DND-41 (cell line): ENCODE measurements at places on chromosomes 2 and 18.

DNA sequence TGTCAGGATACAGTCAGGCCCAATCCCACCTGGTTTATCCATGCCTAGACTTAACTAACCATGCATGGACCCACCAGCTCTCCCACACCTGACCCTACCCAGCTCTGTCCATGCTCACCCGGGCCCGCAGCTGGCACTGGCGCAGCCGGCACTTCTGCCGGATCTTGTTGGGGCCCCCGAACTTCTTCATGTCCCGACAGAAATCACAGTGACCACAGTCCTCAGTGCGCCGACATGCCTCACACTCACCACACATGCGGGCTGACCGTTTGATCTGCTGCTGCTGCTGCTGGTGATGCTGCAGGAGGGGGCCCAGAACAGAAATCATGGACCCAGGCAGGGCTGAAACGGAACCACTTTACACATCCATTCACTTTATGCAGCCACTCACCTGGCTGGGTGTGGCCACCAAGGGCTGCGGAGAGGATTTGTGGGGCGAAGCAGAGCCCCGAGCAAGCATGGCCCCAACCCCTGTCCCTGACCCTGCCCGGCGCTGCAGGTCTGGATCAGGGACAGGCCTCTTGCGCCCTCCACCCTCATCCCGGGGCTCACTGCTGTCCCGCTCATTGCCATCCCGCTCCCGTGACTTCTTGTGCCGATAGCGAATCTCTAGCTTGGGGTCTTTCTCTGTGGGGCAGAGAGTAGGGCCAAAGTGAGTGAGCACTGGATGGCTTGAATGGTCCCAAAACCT, 1.7 kb downstream of the CXXC1 start:
- H3K27ac ChIP-seq, result peak overlapping the region; percentile 84; the same call in 1 of the 2 replicates
- H3K4me1 ChIP-seq, result peaks cover 36% of the 10 kb centered on the region
- H3K4me3 ChIP-seq, result no peak overlapping the region
- H3K27me3 ChIP-seq, result no peaks in the 10 kb centered on the region

GRCh38 chr18:22847867-22848451, 85.2 kb upstream of the RBBP8 start:
- H3K27ac ChIP-seq, result no peak overlapping the region
- DNase-seq, result no peak
- H3K4me1 ChIP-seq, result no peaks in the 10 kb centered on the region
- peaks cover 7% of the 10 kb centered on the region for H3K27me3 ChIP-seq

GRCh38 chr2:224948005-224948404, 94.3 kb downstream of the DOCK10 start:
- H3K4me3 ChIP-seq, result no peak overlapping the region
- H3K27me3 ChIP-seq, result no peaks in the 10 kb centered on the region
- H3K27ac ChIP-seq, result peak overlapping the region; percentile 90
- H3K4me1 ChIP-seq, result peaks cover 66% of the 10 kb centered on the region

DNA sequence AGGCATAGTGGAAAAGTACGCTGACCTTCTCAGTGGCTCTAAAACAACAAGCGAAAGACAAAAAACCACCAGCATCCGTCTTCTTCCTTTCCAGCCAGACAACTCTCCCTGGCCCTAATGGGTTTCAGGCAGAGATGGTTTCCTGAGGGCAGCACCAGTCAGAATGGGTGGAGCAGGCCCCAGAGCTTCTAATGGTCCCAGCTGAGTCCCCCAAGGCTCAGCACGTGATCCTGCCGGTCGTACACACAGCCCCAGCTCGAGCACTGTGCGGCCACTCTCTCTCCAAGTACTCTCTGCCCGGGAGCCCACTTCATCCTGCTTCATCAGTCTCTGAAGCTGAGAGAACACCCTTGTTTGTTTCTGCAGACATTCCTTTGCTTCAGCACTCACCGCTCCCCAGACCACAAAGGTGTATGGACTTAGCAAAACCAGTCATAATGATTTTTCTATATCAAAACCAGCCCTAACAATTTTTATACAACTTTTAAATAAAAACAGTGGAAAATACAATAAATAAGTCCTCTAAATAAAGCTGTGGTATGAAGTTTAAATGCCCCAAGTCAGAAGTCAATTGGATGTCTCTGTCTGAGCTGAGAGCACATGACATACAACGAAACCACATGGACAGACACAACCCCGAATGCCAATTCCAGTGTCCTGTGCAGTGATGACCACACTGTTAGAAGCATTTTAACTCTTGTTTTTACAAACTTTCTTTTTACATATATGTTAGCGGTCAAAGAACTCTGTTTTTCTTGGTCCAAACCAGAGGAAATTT, 63.9 kb downstream of the PARD6G start:
- H3K27ac ChIP-seq, result no peak overlapping the region
- H3K27me3 ChIP-seq, result no peaks in the 10 kb centered on the region
- H3K4me1 ChIP-seq, result peaks cover 13% of the 10 kb centered on the region
- H3K4me3 ChIP-seq, result no peak overlapping the region
- H3K36me3 ChIP-seq, result no peaks in the 10 kb centered on the region
- DNase-seq, result no peak

DNA sequence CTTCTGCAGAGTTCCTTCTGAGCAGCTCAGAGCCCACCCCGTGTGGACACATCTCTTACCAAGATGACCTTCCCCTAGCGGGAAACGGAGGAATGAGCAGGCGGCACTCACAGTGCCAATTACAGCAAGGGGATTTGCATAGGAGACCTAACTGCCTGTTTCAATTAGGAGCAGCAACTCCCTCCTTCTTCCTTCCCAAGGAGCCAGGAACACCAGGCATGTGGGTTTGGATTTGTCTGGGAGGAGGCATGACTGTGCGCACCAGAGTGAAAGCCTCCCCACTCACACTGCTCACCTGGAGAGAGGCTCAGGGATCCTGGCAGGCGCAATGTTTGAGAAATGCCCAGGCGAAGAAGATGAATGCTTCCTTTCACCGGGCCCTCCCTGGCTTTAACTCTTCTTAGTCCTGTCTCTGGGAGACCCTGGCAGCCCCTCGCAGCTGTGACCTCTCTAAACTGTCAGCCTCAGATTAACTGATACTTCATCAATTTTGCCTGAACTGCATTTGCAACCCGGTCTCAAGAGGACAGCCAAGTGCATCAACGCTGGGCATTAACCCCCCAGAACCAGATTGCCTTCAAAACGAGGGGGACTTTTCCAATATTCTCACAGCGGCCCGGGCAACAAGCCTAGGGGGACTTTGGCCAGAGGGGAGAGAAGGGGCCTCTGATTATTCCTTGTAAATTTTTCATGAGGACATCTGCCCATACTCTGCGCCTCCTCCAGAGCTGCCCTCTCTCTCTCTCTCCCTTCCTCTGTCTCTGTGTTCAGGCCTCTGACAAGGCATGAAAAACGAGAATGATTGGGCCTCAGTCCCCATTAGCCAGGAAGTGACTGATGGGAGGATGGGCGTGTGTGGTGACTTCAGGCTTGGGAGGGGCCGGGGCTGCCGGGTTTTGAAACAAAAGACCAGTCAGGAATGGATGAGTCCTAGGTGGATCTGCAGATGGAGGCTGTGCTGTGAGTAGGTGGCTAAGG, 93.8 kb downstream of the CMPK2 start:
- no peak overlapping the region for H3K27ac ChIP-seq
- H3K4me3 ChIP-seq, result no peak overlapping the region
- peaks cover 9% of the 10 kb centered on the region for H3K4me1 ChIP-seq
- DNase-seq, result no peak
- peaks cover 34% of the 10 kb centered on the region for H3K27me3 ChIP-seq

DNA sequence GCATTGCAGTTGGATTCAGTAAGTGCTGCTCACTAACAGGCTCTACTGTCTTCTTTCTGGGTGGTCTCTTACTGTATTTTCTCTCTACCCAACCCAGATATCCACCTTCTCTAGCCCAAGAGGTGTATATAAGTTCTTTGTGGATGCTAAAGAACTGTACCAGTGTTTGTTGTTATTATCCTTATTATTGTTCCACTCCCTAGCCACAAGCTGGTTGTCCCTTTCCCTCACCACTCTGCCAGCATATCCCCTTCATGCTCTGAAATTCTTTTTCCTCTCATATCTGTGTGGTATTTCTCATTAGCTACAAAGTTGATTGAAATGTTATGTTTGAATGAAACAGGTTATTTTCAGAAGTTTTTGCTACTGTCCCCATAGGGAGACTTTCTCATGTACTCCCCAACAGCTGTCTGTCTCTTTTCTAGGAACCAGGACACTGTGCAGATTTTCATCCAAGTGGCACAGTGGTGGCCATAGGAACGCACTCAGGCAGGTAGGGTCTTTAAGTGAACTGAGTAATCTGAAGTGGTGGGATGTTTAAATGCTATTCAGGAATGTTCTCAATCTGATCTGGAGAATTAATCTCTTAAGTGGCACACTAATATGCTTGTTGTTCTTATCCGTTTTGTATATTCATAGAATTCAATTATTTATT, 56.8 kb downstream of the COX7A2L start:
- H3K27me3 ChIP-seq, result no peaks in the 10 kb centered on the region
- no peak overlapping the region for H3K4me3 ChIP-seq
- no peak overlapping the region for H3K27ac ChIP-seq
- H3K36me3 ChIP-seq, result peaks cover 51% of the 10 kb centered on the region
- H3K4me1 ChIP-seq, result peaks cover 11% of the 10 kb centered on the region

GRCh38 chr2:42973726-42974125, 181.3 kb upstream of the HAAO start:
- H3K4me3 ChIP-seq, result no peak overlapping the region
- no peak for DNase-seq
- H3K4me1 ChIP-seq, result peaks cover 60% of the 10 kb centered on the region

GRCh38 chr2:30583204-30583749, 136.2 kb downstream of the LCLAT1 start:
- H3K27ac ChIP-seq, result no peak overlapping the region
- no peaks in the 10 kb centered on the region for H3K27me3 ChIP-seq
- DNase-seq, result no peak
- no peaks in the 10 kb centered on the region for H3K4me1 ChIP-seq
- H3K36me3 ChIP-seq, result no peaks in the 10 kb centered on the region
- H3K4me3 ChIP-seq, result no peak overlapping the region
